ENCODE measurements at places on chromosomes 5 and 9. TPM values are rescaled to one million over a fixed set of nuclear protein-coding genes. Genes with fewer than 3 reads are reported as not detected.

DNA sequence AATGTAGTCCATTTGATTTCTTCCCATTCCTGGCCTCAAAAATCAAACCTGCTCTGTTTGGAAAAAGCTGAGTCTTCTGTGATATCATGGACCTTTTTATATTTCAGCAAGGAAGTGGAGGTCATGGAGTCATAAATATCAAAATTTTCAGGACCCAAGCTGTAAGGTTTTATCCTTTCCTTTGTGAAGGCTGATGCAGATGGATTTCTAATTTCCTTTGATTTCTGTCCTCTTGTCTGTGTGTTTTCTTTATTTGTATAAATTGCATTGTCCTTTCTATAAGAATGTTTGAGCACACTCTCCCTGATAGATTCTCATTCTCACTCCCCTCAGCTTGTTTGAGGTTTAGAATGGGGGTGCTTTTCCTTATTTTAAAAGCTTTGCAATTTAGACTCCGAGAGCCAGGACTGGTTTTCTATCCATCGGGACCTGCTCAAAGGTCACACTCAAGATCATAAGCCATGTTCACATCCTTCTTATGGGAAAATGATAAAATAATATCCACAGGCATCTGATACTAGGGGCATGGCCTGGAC lies 127.4 kb upstream of the TMEM161B start:
- DNase-seq, result no peak

DNA sequence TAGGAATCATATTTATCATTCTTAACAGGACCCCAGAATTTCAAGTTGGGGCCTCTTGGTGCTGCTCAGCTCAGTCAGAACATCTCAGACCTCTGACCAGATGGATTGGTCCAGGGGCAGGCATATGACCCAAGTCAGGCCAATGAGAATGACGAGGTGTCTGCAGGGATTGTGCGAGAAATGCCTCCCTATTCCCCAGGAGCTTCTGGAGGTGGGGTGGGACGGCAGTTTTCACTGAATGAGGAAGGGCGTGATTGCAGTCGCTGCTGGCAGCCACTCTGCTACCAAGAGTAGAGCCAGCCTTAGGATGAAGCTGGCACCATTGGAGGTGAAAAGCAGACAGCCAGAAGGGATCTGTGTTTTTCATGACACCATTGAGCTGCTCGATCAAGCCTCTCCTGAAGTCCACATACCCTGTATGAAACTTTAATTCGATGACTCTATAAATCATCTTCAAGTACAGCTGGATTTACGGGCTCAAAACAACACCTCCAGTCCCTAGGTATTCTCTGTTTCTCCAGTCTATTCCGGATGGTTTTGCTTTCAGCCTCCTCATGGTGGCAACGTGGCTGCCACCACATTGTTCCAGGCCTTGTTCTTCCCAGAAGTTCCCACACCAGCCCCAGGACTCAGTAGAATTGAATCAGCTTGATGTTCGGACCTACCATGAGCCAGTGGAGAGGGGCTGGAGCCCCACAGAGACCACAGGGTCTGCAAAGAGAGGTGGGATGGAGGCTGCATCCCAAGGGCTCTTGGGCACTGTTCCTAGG lies 70.2 kb upstream of the ADAMTS2 start:
- no peak for DNase-seq

DNA sequence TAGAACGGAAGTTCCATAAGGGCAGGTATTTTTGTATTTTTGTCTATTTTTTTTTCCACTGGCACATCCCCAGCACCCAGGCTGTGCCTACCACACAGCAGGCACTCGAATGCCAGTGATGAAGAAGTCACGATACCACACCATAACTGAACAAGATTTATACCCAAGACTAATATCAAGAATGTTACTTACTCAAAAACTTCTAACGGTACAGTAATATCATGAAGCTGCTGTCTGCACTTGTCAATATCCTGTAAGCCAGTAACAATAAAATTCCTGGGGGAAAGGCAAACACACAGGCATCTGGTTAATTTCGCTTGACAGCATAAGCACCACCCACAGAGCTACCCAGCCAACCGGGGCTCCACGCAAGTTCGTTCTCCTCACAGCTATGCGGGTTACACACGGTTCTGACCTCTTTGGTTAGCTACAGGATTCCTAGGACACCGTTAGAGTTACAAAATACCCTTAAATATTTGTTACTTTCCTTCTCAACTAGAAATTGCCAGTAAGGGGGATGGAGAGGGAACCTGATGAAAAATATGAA lies 1.3 kb downstream of the MED10 start:
- DNase-seq, result peak; percentile 2

DNA sequence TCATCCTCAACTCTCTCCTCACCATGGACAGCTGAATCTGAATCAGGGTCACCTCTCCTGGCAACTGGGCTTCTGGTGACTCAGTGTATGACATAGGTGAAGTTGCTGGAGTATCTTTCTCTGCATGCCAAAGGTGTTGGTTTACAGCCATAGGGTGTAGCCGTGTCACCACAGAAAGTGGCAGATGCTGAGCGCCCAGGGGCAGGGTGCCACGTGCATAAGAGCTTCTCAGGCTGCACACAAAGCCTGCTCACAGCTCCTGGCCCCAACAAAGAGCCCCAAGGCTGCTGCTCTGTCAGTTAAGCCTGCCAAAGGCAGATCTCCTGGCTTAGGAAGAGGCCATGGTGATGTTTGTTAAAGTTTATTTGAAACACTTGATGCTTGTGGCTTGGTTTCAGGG lies 297.7 kb upstream of the WWC1 start:
- no peak for DNase-seq

The BAAT gene
- total RNA-seq, result 0.15 TPM

- DNase-seq, result no peak
Measured at GRCh38 chr5:1781726-1782384, 17.8 kb downstream of the MRPL36 start.

DNA sequence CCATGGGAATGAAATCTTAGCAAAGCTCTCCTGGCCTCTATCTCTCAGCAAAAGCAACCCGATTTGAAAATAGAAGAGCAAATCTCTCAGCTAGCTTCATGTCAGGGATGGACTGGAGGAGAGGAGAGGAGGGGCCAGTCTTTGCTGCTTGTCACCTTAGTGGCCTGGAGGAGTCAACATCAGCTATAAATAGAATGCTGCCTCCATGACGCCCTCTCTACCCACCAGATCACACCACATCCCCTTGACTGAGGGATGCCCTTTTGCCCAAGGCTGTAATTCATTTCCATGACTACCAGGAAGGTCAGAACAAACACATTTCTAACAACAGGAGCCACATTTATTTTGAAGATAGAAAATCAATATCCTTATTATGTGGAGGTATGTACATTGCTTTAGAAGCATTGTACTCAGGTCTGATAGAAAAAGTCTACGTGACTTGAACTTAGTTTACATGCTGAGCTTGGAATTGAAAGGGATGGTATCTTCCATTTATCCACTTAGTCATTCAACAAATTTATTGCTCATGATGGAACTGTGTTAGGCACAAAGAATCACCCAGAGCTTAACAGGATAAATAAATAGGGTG lies 92.4 kb upstream of the LIFR start:
- DNase-seq, result no peak

GRCh38 chr5:125410537-125411070 lies 664.2 kb upstream of the ZNF608 start:
- DNase-seq, result no peak

DNA sequence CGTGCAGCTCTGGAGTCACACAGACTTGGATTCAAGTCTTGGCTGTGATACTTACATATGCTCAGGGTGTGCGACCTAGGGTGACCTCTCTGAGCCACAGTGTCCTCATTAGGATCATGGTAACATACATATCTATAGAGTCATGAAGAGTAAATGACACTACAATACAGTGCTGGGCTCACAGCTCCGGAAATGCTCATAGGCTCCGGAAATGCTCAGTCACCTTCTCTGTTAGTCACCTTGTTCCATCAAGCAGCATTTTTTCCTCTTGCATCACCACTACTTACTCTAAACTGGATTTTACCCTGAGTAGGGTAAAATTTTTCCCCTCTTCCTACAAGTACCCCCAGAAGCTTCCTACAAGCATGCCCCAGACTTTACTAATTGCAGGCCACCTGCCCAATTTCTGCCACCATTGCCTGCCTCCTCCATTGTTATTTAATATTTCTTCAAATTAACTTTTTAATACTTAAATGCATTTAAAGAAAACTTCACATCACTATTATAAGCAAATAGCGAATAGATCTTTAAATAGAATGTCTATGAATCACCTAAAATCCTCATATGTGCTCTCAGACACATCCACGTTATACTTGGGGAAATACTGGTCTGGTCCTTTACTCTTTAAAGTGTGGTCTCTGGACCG lies 147.6 kb upstream of the SPRY4 start:
- no peak for DNase-seq

The LRRC70 gene
- total RNA-seq, result 0.55 TPM

- DNase-seq, result no peak
Measured at GRCh38 chr9:1053986-1054425, 3.8 kb downstream of the DMRT2 start.

DNA sequence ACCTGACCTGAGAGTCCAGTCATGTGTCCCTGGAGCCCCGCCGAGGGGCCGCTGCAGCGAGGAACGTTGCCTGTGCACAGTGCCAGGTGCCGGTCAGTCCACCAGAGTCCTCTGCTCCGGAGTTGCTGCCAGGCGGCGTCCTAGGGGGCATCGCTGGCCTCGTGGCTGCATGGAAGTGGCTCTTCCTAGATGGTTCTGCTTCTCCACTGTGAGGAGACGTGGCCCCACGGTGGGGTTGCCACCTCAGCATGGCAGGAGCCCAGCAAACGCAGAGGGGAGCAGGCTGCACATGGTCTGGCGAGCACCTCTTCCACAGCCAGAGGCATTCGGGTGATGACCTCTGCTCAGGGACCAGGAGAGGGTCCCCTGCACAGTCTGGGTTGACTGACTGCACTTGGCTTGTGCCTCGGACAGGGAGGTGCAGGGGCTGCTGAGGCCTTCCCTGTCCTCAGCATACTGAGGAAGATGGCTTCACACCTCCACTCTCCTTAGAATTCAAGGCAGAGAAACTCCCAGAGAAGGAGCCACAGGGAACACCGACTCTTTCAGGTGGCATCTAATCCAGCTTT lies 25.9 kb upstream of the POMT1 start:
- no peak for DNase-seq

GRCh38 chr5:514101-514485 lies 10.2 kb downstream of the SLC9A3 start:
- no peak for DNase-seq

DNA sequence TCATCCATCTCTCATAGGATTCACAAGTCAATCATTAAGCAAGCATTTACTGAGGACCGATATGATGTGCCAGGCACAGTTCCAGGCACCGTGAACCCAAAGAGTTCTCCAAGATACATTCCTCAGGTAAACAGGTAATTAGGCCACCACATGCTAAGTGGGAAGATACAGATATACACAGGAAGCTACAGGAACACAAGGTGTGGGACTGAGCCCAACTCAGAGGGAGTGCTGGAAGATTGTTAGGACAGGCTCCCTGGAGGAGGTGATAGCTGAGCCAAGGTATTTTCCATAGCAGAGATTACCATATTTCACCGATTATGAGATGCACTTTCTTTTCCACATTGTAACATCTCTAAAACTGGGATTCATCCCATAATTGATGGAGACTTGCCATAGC lies 31.4 kb upstream of the RAI14 start:
- no peak for DNase-seq

- no peak for DNase-seq
Measured at GRCh38 chr9:7794196-7794595, 5.4 kb downstream of the DMAC1 start.

GRCh38 chr9:137021979-137022661 lies 5.9 kb downstream of the ABCA2 start:
- peak; percentile 98 for DNase-seq

The GPR150 gene
- total RNA-seq, result not detected

The PCDHA12 gene
- total RNA-seq, result 7.2 TPM

The CDH9 gene
- 0.79 TPM for total RNA-seq

DNA sequence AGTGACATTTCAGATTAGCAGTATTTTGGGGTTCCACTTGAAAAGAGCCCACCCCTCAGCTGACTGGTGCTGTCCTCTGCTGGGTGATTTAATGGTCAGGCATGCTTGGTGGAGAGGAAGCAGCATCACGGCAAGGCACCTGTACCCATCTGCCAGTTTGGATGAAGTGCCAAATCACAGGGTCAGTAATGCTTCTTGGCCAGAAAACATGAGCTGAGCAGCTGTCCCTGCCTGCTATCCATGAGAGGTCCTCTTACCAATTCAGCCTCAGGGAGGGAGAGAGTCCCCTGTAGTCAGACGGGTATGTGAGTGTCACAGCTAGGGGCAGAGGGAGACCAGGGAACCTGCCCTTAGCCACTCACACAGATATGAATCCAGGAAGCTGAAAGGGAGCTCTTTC lies 137.9 kb downstream of the SEC61B start:
- no peak for DNase-seq

GRCh38 chr9:120876842-120877240 lies at the start of gene PHF19:
PHF19 (minus strand) TSS chr9:120877188; CDS start chr9:120874741, 2,447 bp downstream.
- DNase-seq, result no peak

Data from H9 (cell line).